ENCODE measurements at places on chromosomes 2 and 18.

GRCh38 chr18:9333441-9334328 lies 888 bp upstream of the TWSG1 start:
- no peak for DNase-seq

- DNase-seq, result no peak
These were observed 465.7 kb downstream of the FBXO15 start for GRCh38 chr18:73681912-73682311.

- DNase-seq, result no peak
These were observed 411.8 kb downstream of the SOX11 start for GRCh38 chr2:6103949-6104348.

- no peak for DNase-seq
These were observed 1636.4 kb upstream of the NXPH2 start for GRCh38 chr2:140416577-140416976.

- no peak for DNase-seq
These were observed 1.4 kb upstream of the RNF103 start for GRCh38 chr2:86625096-86625495.

DNA sequence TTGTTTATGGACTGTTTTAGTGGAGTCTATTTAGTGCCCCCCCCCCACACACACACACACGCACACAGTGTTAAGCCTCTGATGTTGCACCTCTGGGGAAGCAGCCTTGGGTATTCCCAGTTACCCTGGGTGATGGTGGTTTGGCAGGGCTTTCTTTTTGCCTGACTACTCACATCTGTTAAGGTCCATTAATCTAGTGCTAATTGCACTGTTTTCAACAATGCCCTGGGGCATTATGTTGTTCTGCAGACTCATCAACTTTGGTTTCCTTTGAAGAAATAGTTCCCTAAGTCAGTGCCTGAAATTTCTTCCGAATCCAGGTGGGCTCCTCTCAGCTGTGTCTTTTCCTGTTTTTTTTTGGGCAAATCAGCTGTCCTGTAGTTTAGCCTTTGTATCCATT lies 34.7 kb downstream of the SPOPL start:
- DNase-seq, result no peak

DNA sequence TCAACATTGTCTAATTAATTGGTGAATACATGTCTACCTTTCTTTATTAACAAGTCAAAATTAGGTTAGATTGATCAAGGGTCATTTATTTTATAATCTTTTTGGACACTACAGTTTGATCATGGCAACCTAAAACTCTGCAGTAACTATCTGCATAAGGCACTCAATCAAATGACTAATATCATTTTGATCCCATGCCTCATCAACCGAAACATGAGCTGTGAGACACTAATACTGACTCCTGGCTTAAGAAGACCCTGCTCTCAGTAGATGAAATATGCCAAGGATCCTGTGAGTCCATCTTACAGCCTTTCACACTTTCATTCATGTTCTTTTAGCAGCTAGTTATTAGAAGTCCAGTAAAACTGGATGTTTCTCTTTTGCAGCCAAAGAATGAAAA lies 169.4 kb upstream of the CAVIN2 start:
- DNase-seq, result no peak

- DNase-seq, result no peak
These were observed 25.7 kb upstream of the MSGN1 start for GRCh38 chr2:17790536-17790935.

- no peak for DNase-seq
These were observed 232.9 kb upstream of the TANK start for GRCh38 chr2:160927324-160927723.

GRCh38 chr2:113240150-113240914 lies 38.4 kb downstream of the PAX8 start:
- peak; percentile 84 for DNase-seq

- DNase-seq, result no peak
These were observed 1157.4 kb downstream of the RPIA start for GRCh38 chr2:89848763-89849368.

DNA sequence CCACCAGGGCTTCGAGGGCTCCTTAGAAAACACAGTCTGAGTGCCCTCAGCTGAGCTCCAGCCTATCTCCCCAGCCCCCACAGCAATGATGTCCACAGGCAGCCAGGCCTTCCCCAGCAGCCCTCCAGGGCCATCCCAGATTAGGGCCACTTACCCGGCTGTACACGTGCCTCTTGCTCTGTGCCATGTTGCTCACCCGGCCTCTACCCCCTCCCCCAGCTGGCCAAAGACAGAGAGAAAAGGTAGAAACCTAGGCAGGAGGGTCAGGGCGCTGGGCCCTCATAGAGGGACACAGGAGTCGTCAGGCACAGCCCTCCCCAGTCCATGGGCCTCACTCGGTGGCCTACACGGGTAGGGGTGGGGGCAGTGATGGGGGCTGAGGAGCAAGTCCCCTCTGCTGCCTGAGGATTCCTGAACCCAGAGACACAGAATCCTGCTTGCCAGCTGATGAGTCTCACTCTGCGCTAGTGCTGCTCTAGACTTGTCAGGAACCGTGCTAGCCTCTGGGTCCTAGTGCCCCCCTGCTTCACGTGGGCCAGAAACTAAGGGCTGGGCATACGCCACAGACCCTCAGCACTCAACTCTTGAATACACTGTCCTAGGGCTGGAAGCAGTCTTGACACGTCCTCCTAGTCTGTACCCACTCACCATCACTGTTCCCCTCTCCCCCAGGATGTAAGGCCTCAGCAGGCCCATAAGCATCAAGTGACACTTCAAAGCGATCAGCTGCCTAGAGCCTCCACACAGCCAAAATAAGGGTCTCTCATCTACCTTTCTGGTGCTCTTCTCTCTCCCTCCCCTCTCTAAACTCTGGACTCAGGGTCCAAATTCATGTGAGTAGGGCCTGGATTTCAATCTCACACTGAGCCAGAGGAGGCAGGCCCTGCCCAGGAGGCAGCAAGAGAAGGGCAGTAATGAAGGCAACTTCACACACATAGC lies at the start of gene DCTN1:
Gene DCTN1, minus strand, starts transcription at position 461 of the 939 bp plus-strand sequence. Its CDS starts 274 bp downstream, at position 187.
- no peak for DNase-seq

DNA sequence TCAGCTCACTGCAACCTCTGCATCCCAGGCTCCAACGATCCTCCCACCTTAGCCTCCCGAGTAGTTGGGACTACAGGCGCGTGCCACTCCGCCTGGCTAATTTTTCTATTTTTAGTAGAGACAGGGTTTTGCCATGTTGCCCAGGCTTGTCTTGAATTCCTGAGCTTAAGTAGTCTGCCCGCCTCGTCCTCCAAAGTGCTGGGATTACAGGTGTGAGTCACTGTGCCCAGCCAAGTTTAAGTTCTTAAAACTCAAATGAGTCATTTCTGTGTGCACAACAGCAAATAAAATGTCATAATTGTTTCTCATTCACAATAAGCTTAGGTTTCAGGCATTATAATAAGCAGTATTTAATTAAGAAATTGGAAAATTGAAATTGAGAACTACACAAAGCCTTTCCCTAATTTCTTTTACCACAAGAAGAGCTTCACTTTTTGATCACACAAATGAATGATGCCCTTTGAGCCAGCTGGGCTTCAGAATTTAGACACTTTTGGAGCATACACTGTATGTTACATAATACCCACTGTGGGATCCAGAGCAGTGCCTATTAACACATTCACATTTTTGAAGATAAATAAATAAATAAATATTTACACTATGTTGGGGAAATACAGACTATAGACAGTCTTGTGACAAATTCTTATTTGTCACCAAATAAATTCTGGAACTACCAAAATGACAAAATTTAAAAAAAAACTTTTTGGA lies 8.6 kb upstream of the ME2 start:
- peak; percentile 77 for DNase-seq

GRCh38 chr18:78773819-78774218 lies 205.8 kb upstream of the SALL3 start:
- no peak for DNase-seq

GRCh38 chr2:89833780-89834117 lies 1142.3 kb downstream of the RPIA start:
- DNase-seq, result peak; percentile 47

- DNase-seq, result peak; percentile 39
These were observed 69.7 kb downstream of the DCC start for GRCh38 chr18:52409727-52410126.

- DNase-seq, result peak; percentile 80
These were observed 2.7 kb upstream of the NPC1 start for GRCh38 chr18:23588836-23589560.

- DNase-seq, result peak; percentile 29
These were observed 65.8 kb upstream of the EML6 start for GRCh38 chr2:54657664-54658083.

DNA sequence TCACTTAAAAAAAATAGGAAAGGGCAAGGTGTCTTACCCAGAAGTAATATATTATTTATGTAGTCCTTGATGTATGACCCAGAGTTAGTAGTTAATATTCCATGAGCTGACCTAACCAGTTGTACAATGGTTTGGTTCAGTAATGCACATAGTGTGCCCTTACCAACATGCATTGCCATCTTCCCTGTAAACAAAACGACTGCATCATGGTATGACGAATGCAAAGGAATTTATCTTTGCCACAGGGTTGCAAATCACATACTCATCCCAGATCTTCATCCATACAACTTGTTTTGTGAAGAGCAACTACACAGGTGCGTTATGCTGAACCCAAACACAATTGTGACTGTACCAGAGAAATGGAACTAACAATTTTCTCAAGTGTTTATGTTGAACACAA lies 68.9 kb upstream of the ZSWIM2 start:
- DNase-seq, result no peak

DNA sequence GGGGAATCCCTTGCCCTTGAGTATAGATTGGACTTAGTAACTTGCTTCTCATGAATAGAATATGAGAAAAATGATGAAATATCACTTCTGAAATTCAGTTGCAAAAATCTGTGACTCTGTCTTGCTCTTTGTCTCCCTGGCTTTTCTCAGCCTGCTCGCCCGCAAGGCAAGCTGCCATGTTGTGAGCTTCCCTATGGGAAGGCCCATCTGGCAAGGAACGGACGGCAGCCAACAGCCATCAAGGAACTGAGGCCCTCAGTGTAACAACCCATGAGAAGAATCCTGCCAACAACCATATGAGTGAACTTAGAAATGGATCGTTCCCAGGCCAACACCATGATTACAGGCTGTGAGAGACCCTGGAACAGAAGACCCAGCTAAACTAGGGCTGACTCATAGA lies 58.4 kb upstream of the PGAP1 start:
- DNase-seq, result no peak

DNA sequence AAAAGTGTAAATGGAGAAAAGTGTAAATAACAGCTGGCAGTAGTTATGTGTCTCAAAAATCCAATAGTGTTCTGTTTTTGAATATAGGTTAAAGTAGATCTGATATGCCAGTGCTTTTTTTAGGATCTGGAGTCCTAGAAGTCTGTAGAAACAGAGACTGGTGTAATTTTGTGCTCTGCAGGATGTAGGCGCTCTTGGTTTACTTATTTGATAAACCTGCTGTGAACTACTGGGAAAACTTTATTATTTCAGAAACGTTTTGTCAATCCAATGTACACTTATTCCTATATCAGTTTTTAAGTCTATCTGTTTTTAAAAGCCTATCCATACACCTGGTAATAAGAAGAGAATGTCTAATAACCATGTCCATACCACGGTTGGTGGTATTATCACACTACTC lies 530.8 kb upstream of the ZNF804A start:
- no peak for DNase-seq

GRCh38 chr2:28802975-28803429 lies 7.6 kb upstream of the SPDYA start:
- DNase-seq, result peak; percentile 9

GRCh38 chr2:158189526-158189925 lies 87.8 kb downstream of the UPP2 start:
- DNase-seq, result no peak

DNA sequence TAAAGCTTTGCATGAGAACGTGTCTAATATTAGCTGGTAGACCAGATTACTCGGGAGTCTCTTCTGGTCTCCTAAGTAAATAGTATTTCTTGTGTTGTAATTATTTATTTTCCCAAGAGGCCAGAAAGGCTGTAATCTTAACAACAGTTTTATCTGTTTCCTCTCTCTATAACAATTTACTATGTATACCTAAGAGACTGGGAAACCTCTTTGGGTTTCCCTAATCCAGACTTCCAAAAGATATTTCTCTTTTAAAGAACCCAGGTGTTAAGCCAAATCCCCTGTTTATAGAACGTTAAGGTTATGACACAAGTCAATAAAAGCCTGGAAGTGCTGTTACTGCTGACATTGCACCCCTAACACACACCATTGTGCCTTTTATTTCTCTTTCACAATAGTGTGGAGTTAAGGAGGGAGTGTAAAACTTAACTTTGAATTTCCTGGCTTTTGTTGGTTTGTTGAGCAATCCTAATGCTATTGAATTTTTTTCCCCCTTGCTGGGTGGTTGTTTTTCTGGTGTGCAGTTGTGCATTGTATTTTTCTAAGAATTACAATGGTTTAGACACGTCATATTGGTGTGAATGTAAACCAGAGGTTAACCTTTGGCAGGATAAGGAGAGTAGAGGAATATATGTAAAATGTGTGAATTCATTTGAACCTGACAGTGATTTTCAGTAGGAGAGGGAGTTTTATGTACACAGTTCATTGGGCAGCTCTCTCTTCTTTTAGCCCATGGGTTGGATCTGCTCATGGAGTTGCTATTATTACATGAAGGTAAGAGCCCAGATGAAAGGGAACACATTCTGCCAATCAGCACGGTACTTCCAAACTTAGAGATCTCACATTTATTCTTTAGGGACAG lies 192.8 kb downstream of the MTX2 start:
- peak; percentile 14 for DNase-seq
